Activated naive CD4-positive, alpha-beta T cell treated with anti-CD3 and anti-CD28 coated beads, Interleukin-2, amount 50 U/mL, for 72 hours (primary cell): ENCODE measurements at places on chromosomes 3 and 15. TPM values are rescaled to one million over a fixed set of nuclear protein-coding genes. Genes with fewer than 3 reads are reported as not detected.
A peak's percentile ranks its signal among the peaks of the same experiment; 100 is the strongest.

GRCh38 chr3:57890874-57891273 is 117.3 kb upstream of the FLNB start:
- DNase-seq = no peak

DNA sequence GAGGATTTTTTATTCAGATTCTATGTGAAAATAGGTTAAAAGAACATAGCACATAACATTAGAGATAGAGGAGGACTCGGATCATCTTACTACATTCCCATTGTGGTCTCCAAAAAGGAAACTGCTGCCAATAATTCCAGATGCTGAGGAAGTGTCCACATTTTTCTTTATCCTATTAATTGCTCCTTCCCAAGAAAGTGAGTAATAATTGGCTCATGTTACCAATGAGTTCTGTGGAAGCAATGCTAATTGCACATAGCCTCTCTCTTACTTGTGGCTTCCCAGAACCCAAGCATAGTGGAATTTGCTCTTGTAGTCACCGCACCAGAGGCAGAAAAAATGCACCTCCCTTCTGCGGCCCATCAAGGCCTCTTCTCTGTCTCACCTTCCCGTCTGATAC is 208.4 kb downstream of the PLOD2 start:
- no peak for DNase-seq

DNA sequence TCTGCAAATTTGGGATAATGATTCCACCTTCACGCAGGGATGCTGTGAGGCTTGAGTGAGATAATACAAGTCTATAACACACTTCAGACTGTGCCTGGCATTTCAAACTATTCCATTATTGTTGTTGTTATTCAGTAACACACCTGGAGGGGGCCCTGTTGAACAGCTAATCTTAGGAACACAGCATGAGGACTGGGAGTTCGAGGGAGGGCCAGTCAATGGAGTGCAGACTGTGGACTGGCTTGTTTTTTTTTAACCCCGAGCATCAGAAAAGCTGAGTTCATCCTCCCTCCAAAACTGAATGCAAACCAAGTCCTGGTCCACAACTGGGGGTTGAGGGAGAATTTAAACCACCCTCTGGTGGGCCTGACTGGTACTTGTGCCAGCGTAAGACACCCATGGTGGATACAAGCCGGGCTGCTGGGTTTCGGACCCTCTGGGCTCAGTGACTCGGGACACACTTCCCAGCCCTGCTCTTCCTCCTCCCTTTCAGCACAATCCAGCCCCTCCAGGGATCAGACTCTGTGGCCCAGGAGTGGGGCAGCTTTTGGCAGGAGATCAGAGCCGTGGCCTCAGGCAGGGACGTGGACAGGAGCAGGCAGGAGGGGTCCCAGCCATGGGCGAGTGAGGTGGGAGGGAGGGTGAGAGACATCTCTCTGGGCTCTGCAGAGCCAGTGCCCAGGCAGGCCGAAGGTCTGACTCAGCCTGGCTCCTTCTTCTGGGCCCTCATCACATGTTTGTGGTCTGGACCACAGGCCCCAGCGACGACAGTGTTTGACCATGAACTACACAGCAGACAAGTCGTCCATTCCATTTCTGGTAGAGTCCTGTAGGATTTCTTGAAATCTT is 36.3 kb upstream of the MEX3B start:
- no peak for DNase-seq

DNA sequence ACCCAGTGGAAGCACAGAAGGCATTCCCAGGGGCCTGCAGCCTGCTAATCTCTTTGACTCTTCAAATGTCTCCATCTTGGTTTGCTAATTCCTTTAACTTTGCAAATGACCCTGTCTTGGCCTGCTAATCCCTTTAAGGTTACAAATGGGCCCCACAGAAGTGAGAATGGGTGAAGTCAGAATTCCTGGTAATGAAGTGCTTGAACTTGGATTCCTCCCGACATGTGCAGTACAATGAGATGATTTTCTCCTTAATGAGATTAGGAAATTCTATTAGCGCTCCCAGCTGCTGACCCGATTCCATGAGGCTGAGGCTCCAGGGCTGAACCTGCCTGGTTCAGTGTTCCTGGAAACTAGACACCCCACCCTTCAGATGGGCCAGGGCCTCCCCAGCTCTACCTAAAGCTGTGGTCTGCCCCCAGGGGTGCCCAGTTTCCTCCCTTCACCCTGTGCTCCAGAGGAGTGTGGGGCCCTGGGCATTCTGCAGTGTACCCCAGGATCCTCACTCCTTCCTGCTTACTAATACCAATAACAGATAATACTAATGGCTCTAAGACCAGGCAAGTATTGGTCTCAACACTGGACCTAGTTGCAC is 47.4 kb downstream of the SCN5A start:
- no peak for DNase-seq

- no peak for DNase-seq
Measured at GRCh38 chr3:37197810-37198371, 23.5 kb upstream of the LRRFIP2 start.

DNA sequence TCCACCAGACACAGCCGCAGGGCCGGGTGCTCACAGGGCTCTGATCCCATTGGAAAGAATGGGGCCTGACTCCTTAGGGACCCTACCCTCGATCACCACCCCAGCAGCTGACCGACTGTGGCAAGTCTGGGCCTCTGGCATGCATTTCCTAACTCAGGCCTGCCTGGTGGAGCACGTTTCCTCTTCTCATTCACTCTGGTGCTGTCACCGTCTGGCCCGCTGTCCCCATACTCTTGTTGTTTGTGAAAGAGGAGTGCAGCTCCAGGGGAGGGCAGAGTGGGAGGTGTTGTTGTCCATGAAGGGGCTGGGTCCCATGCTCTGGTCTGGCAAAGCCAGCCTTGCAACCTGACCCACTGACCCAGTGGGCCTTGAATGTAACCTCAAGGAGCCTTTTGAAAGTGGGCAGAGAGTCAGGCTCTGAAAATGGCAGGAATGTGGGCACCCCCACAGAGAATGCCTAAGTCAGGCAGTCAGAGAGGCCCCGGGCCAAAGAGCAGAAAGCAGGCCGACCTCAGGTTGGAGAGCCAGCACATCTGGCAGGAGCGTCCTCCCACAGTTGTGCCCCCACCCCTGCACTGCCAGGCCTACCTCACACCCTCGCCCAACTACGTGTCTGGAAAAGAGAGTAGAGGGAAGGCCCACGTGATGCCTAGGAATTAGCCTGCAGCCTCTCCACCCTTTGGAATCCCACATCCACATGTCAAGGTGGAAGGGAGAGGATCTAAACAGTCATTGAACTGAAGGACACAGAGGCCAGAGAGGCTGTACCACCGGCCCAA is 10.9 kb downstream of the SEMA7A start:
- DNase-seq = no peak

GRCh38 chr3:8869613-8870012 is 93.7 kb downstream of the RAD18 start:
- no peak for DNase-seq

- DNase-seq = no peak
Measured at GRCh38 chr3:61890167-61890566, 328.8 kb downstream of the PTPRG start.

GRCh38 chr3:14925729-14926591 is 21.4 kb upstream of the NR2C2 start:
- DNase-seq = no peak

GRCh38 chr3:144775551-144775950 is 803.9 kb downstream of the DIPK2A start:
- DNase-seq = no peak

DNA sequence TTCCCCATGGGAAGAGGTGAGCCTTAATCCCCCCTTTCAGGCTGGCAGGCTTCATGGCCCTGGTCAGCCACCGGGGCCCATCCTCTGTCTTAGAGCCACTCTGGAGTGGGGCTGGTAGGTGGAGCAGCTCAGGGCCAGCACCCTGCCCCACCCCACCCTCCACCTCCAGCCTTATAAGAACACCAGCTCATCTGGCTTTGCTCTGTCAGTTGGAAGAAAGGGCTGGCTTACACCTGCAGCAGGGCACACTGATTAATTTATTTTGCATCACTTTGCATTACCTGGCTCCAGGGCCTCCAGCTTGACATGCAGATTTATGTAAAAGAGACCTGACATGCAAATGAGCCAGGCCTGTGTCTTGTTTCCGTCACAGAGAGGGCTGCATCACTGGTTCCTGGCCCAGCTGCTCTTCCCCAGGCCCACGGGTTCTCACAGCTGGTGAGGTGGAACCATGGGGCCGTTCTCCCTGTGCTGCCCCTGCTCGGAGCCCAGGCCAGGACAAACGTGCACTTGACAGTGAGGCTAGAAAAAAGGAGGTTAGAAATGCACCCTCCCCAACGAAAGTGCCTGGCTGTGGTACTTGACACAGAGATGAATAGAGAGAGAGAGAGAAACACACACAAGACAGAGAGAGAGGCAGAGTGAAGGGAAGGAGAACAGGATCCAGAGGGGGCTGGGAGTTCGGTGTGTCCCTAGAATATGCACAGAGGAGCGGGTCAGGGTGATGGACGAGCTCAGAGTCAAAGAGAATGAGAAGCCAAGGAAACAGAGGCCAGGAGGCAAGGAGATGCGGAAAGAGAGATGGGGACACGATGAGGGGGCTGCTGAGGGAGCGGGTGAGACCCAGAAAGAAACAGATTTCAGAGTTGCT is 44.5 kb upstream of the MAGEF1 start:
- no peak for DNase-seq

DNA sequence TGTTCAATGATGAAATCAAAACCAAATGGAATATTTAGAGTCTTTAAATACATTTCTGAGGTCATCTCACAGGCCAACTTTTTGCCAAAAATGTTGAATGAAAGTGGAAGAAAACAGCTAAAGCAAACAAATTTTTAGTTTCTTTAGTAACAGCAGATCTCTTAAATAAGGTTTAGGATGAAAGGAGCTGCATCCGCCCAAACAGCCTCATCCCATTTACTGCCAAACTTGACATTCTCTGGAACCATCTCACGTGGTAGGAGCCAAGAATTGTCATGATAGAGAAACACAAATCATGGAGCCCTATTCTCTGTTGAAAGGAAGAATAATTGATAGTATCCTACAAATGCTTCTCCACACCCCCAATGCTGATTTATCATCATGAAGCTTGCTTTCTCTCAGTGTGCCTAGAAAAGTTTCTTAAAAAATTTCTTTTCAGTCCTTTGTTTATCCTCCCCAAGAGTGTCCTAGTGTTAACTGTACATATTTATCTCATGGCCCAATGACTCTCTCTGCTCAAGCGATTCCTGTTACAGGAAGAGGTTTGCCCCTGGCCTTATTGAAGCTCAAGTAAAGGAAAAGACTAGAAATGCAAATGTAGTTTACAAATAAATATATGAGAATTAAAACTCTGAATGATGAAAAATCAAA is 23.4 kb downstream of the SLC9A9 start:
- no peak for DNase-seq

- DNase-seq = peak; percentile 64
Measured at GRCh38 chr3:45943207-45943846, at the start of gene CXCR6. CXCR6 (plus strand) TSS chr3:45943464; CDS start chr3:45946482, 3,018 bp downstream.

DNA sequence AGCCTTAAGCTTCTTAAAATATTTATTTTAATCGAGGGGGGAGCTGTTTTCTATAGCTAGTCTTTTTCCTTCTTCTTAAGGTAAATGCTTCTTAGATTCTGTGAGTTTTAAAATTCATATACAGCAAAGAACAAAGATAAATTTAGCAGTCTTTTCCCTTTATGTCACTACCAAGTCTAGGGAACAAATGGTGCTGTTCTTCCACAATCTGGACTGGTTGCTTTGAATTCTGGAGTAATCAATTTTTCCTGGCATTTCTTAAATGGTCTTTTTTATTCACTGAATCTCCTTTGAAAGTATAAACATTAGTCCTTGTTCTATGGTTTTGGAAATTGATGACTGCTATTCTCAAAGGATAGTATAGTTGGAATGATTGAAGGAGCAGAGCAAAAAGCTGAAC is 82.8 kb downstream of the CHL1 start:
- no peak for DNase-seq

DNA sequence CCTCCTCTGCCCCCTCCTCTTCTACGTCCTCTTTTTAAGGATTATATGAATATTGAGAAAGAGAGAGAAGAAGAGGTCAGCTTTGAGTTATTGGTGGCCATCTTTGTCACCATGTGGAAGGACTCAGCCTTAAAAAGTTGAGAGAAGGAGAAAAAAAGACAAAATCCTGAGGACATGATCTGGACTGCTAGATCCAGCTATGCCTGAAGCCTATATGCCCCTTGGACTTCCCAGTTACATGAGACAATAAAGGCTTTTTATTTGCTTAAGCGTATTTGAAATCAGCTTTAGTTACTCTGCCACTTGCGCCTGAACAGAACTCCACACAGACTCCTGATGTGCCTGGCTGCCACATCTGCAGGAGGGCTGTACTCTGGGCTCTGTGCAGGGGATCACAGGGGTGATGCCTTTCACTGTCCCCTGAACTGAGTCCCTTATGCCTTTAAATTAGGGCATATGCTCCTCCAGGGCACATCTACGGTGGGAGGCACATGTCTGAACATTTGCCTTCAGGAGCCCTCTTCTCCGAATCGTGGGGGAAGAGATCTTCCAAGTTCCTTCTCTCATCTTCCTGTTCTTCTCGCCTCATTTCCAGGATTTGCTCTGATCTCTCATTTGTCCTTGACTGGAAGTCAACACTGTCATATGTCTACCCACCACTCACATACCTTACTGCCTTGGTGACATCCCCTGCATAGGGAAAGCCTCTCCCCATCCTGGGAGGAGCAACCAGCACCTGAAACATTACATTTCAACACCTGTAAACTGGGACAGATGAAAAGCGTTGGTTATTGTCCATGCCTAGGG is 14.0 kb upstream of the PLA2G4E start:
- DNase-seq = no peak

- DNase-seq = no peak
Measured at GRCh38 chr15:91407269-91407889, 307.3 kb downstream of the SV2B start.

- no peak for DNase-seq
Measured at GRCh38 chr3:123807820-123808219, 76.3 kb downstream of the MYLK start.

DNA sequence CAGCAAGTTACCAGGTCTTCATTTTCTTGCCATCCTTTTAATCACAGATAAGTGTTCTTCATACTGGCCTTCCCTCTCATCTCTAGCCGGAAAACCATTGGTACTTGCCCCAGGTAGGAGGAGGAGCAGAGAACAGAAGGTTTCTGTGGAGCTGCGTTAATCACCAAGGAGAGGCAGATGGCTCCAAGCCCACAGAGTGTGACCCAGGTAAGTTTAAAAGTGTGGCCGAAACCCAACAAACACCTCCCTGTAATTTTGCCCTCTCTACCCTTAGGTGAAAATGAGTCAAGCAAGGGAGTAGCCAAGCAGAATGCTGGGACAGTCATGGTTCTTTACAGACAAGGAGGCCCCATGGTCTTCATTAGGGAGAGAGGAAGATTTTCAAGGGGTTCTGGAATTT is 37.3 kb downstream of the NFKBIZ start:
- DNase-seq = no peak

Gene LINGO1
- total RNA-seq = not detected

Gene SCAANT1
- total RNA-seq = not detected

Gene USP50
- total RNA-seq = not detected

Gene TBCCD1
- total RNA-seq = 10.0 TPM

Gene CCR1
- total RNA-seq = not detected

Gene SLC27A2
- 20.1 TPM for total RNA-seq

Gene ADIPOQ
- not detected for total RNA-seq

Gene LRTM1
- total RNA-seq = not detected

Gene SLC28A2
- not detected for total RNA-seq

Gene B2M
- 4,139 TPM for total RNA-seq
